ENCODE measurements at places on chromosomes 13 and 19.

- no peak overlapping the region for H3K27ac ChIP-seq
- peaks cover 78% of the 10 kb centered on the region for H3K27me3 ChIP-seq
- no peak overlapping the region for H3K4me3 ChIP-seq
- peaks cover 22% of the 10 kb centered on the region for H3K4me1 ChIP-seq
- DNase-seq, result no peak
- no peaks in the 10 kb centered on the region for H3K36me3 ChIP-seq
Observed at GRCh38 chr13:78596399-78596735, 7.0 kb downstream of the POU4F1 start.

- H3K4me1 ChIP-seq, result peaks cover 49% of the 10 kb centered on the region
- H3K4me3 ChIP-seq, result no peak overlapping the region
- no peaks in the 10 kb centered on the region for H3K36me3 ChIP-seq
- no peak for DNase-seq
- peak overlapping the region; percentile 89 for H3K27ac ChIP-seq
Observed at GRCh38 chr19:40411125-40411842, 1.9 kb downstream of the PRX start.

- no peak for DNase-seq
- H3K27ac ChIP-seq, result no peak overlapping the region
- H3K36me3 ChIP-seq, result no peaks in the 10 kb centered on the region
- no peak overlapping the region for H3K4me3 ChIP-seq
- H3K4me1 ChIP-seq, result no peaks in the 10 kb centered on the region
Observed at GRCh38 chr13:35843272-35843671, 287.9 kb downstream of the DCLK1 start.

DNA sequence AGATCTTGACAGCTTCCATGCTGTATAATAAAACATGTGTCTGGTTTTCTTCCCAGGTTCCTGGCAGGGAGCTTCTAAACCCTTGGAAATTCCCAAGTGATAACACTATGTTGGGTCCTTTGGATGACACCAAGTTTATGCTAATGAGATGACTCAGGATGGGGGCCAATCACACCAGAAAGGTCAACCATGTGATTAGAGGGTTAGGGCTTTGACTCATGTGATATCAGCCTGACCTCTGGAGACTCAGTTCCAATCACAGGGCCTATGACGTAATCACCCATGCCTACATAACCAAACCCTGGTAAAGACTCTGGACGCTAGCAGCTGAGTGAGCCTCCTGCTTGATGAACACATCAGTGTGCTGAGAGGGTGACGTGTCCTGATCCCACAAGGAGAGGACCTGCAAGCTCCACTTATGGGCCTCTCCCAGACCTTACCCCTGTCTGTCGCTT lies 203.6 kb downstream of the DCLK1 start:
- H3K36me3 ChIP-seq, result no peaks in the 10 kb centered on the region
- no peak for DNase-seq
- H3K27ac ChIP-seq, result peak overlapping the region; percentile 50
- H3K4me3 ChIP-seq, result no peak overlapping the region
- no peaks in the 10 kb centered on the region for H3K27me3 ChIP-seq

GRCh38 chr19:2578901-2579677 lies 103.2 kb downstream of the GADD45B start:
- H3K4me3 ChIP-seq, result peak overlapping the region; percentile 36
- DNase-seq, result peak; percentile 97
- no peaks in the 10 kb centered on the region for H3K36me3 ChIP-seq
- H3K4me1 ChIP-seq, result no peaks in the 10 kb centered on the region
- peak overlapping the region; percentile 91 for H3K27ac ChIP-seq

DNA sequence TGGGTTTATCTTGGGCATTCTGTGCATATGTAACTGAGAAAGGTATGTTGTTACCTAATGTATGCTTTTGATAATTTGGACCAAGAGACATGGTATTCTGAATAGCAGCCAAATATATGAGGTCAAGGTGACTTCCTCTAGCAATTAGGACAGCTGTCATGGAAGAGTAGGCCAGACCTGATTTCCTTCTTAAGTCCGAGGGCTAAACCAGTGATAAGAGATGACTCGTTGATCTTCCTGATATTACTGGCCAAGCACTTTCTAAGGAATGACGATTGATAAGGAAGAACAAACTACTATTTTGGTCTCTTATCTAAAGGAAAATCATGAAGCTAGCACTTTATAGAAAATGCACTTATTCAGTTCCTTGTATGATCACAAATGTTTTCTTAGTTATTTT lies 42.7 kb downstream of the ARHGAP35 start:
- H3K36me3 ChIP-seq, result no peaks in the 10 kb centered on the region
- DNase-seq, result no peak
- no peak overlapping the region for H3K4me3 ChIP-seq
- no peaks in the 10 kb centered on the region for H3K27me3 ChIP-seq

DNA sequence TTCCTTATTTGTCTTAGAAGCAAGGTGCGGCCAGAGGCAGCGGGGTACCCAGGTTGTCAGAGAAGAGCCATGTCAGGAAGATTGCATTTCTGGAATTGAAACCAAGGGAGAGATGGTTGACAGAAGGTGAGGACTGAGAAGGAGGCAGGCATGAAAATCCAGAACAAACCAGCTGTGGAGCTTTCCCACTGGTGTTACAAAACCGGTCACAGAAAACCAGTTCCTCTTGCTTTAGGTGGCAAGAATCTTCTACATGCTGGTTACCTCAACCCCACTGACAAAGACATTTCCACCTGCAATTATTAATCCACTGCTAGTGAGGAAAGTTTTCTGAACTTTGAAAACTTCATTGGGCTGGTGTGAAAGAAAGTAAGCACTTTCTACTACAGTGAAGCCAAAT lies 64.0 kb upstream of the MED4 start:
- no peak for DNase-seq
- peaks cover 14% of the 10 kb centered on the region for H3K4me1 ChIP-seq
- H3K36me3 ChIP-seq, result no peaks in the 10 kb centered on the region

GRCh38 chr13:27928353-27928804 lies 8.6 kb downstream of the PDX1 start:
- no peak for DNase-seq
- H3K4me3 ChIP-seq, result no peak overlapping the region
- H3K27me3 ChIP-seq, result peaks cover 35% of the 10 kb centered on the region
- no peaks in the 10 kb centered on the region for H3K4me1 ChIP-seq

DNA sequence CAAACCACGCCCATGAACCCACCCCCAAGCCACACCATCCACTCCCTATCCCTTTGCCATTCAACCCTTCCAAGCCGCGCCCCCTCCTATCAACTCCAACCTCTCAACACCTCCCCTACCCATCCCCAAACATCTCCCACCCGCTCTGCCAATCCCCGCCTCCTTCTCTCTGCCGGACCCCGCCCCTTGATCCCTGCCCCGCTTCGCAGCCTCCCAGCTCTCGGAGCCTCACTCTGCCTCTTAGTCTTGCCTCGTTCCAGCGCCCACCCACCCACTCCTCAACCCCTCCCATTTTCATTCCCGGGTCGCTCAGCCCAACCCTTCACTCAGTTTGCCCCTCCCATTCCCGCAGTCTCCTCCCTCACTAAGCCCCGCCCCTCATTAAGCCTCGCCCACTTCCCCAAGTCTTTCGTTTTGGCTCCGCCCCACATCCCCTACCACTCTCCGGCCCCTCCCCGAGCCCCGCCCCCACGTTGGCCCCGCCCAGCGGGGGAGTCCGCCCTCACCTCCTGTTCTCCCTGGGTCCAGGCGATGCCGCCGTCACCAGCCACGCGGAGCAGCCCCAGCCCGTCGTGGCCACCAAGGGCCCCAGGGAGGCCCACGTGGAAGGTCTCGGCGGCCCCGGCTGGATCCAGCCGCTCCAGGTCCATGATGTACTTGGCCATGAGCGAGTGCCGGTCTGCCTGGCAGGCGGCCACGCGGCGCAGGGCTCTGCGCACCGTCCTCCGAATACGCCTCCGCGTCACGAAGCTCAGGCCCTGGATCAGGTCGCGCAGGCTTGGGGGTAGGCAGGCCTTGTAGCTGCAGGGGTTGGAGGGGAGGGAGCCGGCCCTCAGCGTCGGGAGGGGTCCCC lies 5.7 kb downstream of the JAK3 start:
- H3K4me3 ChIP-seq, result peak overlapping the region; percentile 27
- DNase-seq, result peak; percentile 75
- H3K27ac ChIP-seq, result no peak overlapping the region
- H3K36me3 ChIP-seq, result no peaks in the 10 kb centered on the region
- H3K4me1 ChIP-seq, result no peaks in the 10 kb centered on the region

GRCh38 chr13:33188093-33188882 lies 97.3 kb downstream of the STARD13 start:
- no peak for DNase-seq
- H3K4me1 ChIP-seq, result no peaks in the 10 kb centered on the region
- H3K36me3 ChIP-seq, result no peaks in the 10 kb centered on the region
- peak overlapping the region; percentile 22 for H3K27ac ChIP-seq
- no peak overlapping the region for H3K4me3 ChIP-seq
- no peaks in the 10 kb centered on the region for H3K27me3 ChIP-seq

DNA sequence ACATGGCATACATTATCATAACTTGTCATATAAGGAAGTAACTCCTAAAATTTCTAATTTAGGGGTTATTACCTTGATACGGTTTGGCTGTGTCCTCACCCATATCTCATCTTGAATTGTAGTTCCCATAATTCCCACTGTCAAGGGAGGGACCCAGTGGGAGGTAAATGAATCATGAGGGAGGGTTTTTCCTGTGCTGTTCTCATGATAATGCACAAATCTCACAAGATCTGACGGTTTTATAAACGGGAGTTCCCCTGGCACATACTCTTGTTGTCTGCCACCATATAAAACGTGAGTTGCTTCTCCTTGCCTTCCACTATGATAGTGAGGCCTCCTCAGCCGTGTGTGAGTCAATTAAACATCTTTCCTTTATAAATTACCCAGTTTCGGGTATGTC lies 76.0 kb downstream of the ZDHHC20 start:
- no peak overlapping the region for H3K4me3 ChIP-seq
- no peak for DNase-seq
- no peaks in the 10 kb centered on the region for H3K27me3 ChIP-seq
- peaks cover 45% of the 10 kb centered on the region for H3K36me3 ChIP-seq
- no peaks in the 10 kb centered on the region for H3K4me1 ChIP-seq
